ENCODE measurements at places on chromosomes 11 and 22.

DNA sequence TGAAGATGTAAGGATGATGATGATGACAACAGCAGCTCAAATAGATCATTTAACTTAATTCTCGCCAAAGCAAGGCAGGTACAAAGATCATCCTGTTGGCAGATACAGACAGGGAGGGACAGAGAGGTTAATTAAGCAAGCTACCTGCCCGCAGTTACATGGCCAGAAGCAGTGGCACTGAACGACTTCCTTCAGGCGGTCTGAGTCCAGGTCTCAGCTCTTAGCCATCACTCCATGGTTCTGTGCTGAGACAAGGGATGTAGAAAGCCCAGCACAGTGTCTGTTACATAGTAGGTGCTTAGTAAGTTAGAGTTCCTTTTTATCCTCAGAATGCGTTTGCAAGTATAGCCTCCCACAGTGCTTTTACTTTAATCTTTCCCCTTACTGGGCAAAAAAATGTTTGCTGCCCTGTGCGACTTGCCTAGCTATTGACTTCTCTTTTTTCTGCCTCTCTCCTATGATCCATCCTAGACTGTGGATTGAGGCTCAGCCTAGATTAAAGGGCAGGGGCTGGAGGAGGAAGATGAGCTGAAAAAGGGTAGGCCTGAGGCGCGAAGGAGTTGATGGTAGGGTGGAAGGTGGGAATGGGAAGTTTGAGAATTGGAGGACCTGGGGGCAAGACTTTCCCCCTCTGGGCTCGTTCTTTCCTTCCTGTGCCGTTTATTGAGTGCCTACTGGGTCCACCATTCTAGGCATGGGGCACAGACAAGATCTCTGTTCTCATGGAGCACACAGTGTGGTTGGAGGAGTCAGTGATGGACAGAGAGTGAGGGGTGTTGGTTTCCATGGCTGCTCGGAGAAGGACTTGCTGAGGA lies 108.2 kb upstream of the OR4B1 start:
- DNase-seq, result no peak

GRCh38 chr11:72951888-72952287 lies 137.7 kb downstream of the ATG16L2 start:
- DNase-seq, result no peak

- no peak for DNase-seq
Measured at GRCh38 chr11:29022676-29023075, 914.5 kb downstream of the METTL15 start.

- DNase-seq, result no peak
Measured at GRCh38 chr11:11958403-11959231, 49.8 kb downstream of the DKK3 start.

DNA sequence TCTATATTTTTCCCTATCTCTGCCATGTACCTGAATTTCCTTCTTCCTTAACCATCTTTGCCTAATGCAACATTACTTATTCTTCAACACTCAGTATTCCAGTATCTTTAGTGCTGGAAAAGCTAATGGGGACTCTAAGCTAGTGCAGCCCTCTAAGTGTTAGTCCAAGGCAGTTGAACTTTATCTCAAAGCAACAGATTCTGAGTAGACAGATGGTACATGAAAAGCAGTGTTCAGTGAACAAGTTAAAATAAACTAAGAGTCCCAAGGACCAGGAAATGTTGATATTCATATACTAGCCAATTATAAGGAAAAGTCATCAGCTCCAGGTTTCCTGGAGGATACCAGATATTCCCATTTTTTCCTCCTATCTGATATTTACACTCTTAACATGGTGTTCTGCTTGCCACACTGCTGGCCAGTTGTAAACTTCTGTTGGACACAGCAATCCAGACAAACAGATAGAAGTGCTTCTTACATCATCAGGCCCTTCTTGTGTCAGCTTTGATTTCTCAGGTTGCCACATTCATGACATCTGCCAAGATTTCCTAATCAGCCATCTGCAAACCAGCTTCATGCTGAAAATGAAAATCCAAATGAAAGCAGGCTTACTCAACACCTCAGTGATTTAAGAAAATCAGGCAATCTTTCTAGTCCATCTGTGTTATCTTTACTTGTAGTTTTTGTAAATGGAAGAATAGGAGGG lies 255.9 kb upstream of the POU2AF2 start:
- DNase-seq, result no peak

DNA sequence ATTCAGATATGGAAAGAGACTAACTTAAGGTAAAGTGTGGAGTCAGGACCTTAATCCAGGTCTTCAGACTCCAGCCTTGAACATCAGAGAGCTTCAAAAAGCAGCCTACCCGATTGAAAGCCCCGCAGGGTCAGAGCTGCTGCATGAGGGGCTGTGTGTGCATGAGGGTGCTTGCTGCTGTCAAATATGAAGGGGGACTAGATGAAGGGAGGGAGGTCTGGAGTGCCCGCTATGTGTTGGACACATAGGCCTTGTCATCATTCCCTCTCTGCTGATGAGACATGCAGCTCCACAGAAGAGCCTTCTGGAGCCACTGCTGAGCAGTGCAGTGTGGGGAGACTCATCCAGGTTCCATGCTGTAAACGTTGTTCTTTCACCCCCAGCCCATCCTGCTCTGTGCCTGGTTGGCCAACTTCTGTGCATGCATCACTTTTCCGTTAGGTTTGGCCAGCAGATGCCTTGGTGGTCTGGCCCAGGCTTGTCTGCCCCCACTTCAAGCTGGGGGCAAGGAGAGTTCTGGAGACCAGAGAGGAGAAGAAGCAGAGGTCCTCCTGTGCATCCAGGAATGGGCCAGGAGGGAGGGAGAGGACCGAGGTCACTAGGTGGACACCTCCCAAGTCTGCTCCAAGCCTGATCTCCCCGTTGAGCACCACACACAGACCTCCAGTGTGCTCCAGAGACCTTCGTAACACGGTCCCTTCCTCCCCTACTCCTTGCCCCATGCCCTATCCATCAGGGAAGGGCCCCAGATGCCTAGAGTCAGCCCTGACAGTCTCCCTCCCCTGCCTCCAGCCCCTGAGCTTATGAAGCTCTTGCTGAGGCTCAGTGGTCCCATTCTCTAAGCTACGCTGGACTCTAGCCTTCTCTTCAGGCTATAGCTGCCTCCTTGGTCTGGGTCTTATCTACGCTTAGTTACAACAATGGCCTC lies 32.0 kb downstream of the LRRC32 start:
- DNase-seq, result no peak

- DNase-seq, result no peak
Measured at GRCh38 chr11:115324581-115325432, 179.4 kb downstream of the CADM1 start.

- DNase-seq, result no peak
Measured at GRCh38 chr11:40273192-40273732, 1186.2 kb downstream of the LRRC4C start.

- no peak for DNase-seq
Measured at GRCh38 chr11:95913830-95914615, 9.9 kb downstream of the MTMR2 start.

GRCh38 chr11:78428266-78428636 lies 10.6 kb upstream of the GAB2 start:
- no peak for DNase-seq

DNA sequence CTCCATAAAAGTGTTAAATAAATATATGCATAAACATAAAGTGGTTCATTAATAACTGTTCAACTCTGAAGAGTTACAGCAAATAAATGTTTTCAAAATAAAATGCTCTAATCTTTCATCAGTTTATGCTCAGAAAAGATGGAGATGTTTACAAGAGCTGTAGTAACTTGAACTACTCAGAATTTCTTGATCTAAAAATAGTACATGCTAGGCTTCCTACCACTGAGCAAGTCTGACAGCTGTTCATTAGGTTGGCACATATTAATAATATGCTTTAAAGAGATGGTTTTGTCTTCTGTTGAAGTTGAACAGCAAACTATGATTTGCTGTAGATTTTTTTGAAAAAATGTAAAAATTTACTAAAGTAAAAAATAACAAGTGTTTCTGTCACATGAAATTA lies 10.8 kb upstream of the SLN start:
- no peak for DNase-seq

DNA sequence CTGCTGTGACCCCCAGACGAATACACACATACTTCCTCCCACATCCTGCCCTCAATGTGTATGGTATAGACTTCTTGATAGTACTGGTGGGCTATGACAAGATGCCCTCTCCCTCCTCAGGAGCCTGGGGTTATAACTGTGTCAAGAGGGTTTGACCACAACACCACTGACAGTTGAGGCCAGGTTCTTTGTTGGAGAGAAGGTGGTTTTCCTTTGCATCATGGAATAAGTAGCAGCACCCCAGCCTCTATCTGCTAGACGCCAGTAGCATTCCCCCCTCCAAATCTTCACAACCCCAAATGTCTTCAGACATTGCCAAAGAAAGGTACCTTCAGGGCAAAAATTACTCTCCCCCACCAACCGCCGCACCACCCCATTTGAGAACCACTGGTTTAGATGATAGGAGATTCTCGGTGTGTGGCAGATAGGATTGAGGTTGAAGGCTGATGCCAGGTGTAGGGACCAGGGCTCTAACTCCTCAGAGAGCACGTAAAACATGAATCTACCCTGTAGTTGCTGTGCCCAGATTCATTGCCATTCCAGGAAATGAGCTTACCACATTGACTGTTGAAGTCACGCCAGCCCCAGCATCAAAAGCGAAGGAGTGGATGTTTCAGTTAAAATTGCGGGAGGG lies 5.5 kb upstream of the MYO18B start:
- DNase-seq, result no peak

DNA sequence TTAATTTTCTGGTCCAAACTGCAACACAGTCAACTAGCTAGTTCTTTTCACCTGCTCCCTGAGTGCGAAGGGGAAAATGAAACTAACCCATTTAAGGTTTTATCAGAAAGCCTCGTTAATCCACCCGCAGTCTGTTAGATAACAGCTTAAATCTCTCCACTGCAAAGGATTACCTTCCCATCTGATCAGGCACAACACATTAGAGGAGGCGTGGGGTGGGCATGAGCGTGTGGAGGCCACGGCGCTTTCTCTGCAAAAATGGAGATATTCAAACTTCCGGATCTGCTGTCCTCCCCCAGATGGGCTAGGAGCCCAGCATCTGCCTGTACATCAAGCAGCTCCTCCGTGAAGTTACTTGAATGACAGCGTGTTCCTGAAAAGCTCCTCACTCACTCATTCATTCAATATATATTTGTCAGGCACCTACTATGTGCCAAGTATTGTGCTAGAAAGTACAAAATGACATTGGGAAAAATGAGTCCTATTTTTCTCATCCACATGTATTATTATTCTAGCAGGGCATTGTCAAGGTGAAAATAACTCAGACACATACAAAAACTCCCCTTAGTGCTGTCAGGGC lies 13.5 kb upstream of the ANKK1 start:
- DNase-seq, result no peak

- DNase-seq, result no peak
Measured at GRCh38 chr11:110472858-110473257, 43.1 kb downstream of the FDX1 start.

DNA sequence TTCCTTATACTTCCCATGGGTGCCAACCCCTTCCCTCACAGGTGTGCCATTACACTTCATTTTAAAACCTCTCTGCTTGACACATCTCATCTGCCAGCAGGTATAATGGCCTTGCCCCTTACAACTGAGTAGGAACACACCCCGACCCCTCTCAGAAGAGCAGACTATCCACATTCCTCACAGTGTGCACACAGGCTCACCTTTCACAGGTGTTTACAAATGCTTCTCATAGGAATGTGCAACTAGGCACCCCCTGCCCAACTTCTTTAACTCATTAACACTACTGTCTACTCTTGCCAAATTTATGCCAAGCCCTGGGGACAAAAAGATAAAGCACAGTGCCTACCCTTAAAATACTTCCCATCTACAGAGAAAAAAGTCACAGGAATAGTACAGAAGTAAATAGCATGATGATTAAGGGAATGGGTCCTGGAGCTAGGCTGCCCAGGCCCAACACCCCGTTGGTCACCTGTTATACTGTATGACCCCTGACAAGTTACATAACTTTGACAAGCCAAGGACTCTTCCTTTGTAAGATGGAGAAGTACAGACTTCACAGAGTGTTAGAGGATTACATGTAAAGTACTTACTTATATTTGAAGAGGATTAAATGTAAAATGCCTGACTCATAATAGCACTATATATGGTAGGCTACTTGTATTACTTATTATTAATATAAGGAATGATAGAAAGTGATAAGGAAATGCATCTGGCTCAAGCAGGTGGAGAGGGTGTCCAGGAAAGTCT lies 15.2 kb downstream of the TRIM3 start:
- no peak for DNase-seq

GRCh38 chr22:44732017-44732561 lies 20.3 kb upstream of the ARHGAP8 start:
- DNase-seq, result no peak

- no peak for DNase-seq
Measured at GRCh38 chr11:3001496-3001895, 9.4 kb upstream of the NAP1L4 start.

- no peak for DNase-seq
Measured at GRCh38 chr22:37557321-37558001, 2.8 kb upstream of the CDC42EP1 start.
